Cardiac fibroblast (primary cell): ENCODE measurements at places on chromosomes 11 and 22.

GRCh38 chr11:72072348-72072747, 8.0 kb downstream of the NUMA1 start:
- DNase-seq, result peak; percentile 78

- DNase-seq, result peak; percentile 60
These were observed 2.1 kb downstream of the RTN3 start for GRCh38 chr11:63683133-63683991.

- DNase-seq, result peak; percentile 79
These were observed 71.5 kb upstream of the VSTM5 start for GRCh38 chr11:93921695-93922468.

DNA sequence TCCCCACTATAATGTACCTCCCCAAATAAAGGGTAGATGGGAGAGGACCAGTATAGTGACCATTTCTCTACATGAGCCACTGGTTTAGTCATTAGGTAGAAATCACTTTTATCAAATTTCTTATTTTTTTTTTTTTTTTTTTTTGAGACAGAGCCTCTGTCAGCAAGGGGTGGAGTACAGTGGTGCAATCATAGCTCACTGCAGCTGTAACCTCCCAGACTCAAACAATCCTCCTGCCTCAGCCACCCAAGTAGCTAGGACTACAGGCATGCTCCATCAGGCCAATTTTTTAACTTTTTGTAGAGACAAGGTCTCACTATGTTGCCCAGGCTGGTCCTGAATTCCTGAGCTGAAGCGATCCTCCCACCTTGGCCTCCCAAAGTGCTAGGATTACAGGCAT, 322.4 kb downstream of the TTC28 start:
- no peak for DNase-seq

DNA sequence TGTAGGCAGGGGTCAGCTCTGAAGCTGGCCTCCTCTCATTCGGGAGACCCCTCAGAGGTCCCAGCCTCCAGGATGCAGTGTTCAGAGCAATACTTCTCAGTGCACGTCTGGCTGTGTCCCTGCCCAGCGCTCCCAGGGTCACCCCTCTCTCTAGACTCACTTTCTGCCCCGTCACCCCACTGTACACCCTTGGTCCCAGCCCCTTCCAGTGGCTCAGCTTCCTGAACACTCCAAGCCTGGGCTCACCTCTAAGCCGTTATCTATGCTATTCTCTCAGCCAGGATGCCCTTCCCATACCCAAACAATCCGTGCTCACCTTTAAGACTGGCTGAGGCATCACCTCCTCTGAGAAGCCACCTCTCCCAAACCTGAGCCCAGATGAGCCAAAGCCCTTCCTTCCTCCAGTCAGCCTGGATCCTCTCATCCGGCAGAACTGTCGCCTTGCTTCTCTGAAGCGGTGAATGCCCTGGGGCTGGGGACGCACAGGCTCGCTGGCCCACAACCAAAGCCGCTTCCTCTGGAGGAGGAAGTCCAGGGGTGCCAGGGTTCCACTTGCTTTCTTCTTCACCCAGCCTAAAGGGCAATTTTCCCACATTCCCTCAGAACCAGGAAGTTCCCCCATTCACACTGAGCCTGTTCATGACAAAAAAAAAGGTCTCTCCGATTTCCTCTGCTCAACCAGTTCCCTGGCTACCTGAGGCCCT, 13.7 kb upstream of the CDKN1C start:
- no peak for DNase-seq

DNA sequence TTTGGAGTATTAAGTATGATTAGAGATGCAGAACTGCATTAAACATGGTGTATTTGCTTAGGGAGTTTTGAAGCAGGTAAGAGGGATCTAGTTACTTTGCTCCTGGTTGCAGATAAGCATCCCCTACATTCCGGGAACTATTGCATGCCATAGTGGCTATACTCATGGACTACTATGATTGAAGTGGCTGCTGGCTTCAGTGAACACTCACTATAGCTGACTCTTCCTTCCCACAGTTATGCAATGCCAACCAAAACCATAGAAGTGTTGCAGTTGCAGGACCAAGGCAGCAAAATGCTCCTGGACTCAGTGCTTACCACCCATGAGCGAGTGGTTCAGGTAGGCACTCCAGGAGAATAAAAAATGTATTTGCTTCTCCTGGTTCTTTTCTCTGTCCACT, 17.0 kb downstream of the COA4 start:
- no peak for DNase-seq

- DNase-seq, result peak; percentile 36
These were observed 707 bp upstream of the FTH1 start for GRCh38 chr11:61967924-61968757.

GRCh38 chr11:72807021-72807693, 7.1 kb upstream of the ATG16L2 start:
- DNase-seq, result peak; percentile 40

DNA sequence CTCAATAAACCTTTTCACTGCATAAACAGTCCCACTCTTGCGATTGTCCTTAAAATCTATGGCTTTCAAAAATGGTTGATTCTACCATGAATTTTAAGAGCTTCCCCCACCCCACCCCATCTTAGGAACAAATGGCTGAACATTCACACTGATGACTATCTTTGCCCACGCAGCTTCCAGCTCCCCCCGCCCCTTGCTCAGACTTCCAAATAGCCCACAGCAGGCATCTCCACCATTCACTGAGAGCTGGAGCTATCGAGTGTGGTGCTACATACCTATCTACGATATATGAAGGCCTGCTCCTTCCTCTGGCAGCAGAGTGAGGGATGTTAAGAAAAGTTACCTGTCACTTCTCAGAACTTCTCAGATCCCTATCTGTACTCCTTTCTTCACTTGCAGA, 26.7 kb downstream of the EIF3F start:
- DNase-seq, result no peak

- DNase-seq, result no peak
These were observed 20.0 kb upstream of the SLC22A12 start for GRCh38 chr11:64571050-64571409.

GRCh38 chr22:17436981-17437412, 67.7 kb downstream of the CECR2 start:
- no peak for DNase-seq

GRCh38 chr11:61976813-61977475, 9.5 kb upstream of the FTH1 start:
- DNase-seq, result no peak

DNA sequence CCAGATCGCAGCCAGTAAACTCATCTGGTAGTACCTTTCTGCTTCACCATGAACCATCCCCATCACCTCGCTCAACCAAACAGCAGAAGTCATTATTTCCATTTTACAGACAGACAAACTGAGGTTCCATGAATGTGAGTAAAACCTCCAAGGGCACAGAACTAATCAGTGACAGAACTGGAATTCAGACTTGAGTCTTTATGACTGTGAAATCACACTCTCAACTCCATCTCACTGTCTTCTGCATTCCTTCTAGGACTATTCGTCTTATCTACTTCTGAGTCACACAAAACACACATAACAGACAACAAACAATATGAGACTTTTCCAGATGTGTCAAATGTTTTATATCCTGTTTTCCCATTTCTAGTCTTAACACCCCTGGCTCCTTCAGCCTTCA, 9.3 kb upstream of the NUP50 start:
- peak; percentile 78 for DNase-seq
